ENCODE measurements at places on chromosomes 12 and 14.

DNA sequence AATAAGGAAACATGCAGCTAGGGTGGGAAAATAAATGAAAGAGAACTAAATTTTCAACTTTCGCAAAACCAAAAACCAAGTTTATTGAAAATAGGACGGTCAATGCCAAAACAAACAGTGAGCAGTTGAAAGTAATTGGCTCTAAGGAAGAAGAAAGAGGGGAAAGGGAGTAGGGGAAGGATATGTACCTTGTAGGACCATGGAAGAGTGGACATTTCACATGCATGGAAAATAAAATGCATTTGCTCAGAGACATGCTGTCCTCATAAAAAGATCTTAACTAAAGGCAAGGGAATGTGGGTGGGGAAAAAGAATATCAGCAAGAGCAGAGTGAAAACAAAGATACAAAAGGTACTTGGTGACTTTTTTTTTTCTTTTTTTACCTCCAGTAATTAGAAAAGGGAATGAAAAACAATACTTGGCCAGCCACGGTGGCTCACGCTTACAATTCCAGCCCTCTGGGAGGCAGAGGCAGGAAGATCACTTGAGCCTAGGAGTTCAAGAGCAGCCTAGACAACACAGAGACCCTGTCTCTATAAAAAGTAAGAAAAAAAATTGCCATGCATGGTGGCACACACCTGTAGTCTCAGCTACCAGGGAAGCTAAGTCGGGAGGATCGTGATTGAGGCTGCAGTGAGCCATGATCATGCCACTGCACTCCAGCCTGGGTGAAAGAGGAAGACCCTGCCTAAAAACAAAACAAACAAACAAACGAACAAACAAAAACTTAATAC lies 6.6 kb downstream of the TXNDC16 start:
- no peak for DNase-seq

DNA sequence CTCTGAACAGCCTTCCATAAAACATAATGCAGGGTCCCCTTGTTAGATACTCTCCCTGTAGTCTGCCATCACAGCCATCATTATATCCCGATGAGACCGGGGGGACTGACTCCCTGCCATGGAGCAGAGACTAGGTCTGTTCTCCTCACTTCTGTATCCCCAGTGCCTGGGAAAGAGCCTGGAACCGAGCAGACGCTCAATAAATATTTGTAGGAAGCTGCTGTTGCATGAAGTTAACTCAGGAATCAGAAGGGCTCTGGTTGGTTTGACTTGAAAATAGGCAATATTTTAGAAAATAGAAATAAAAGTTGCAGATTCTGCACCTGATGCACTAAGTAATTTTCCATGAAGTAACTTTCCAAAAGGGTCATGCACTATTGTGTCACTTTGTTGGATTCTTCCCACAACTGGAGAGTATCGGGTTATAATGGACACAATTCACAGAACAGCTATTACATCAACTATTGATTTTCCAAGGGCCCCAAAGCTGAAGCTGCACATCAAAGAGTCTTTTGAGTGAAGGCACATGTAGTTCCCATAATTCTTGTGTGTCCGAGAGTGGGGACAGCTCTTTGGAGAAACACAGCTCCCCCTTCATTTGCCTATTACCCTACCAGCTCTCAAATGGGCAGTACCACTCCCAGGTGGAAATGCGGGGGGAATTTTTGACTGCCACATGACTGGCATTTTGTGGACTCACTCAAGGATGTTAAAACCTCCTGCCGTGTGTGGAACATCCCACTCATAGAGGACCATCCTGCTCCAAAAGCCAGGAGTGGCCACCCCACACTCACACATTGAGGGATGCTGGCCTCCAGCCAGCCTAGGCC lies 18.8 kb downstream of the CLMN start:
- DNase-seq: no peak

DNA sequence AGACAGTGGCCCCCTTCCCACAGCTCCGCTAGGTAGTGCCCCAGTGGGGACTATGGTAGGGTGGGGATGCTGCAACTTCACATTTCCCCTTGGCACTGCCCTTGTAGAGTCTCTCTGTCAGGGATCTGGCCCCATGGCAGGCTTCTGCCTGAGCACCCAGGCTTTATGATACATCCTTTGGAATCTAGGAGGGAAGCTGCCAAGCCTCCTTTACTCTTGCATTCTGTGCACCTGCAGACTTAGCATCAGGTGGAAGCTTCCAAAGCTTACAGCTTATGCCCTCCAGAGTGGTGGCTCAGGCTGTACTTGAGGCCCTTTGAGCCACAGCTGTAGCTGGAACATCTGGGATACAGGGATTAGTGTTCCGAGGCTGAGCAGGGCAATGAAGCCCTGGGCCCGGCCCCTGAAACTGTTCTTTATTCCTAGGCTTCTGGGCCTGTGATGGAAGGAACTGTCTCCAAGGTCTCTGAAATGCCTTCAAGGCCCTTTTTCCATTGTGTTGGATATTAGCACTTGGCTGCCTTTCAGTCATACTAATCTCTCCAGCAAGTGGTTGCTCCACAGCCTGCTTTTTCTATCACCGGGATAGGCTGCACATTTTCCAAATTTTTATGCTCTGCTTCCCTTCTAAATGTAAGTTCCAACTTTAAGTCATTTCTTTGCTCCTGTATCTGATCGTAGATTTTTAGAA lies 22.2 kb upstream of the OR6J1 start:
- no peak for DNase-seq

DNA sequence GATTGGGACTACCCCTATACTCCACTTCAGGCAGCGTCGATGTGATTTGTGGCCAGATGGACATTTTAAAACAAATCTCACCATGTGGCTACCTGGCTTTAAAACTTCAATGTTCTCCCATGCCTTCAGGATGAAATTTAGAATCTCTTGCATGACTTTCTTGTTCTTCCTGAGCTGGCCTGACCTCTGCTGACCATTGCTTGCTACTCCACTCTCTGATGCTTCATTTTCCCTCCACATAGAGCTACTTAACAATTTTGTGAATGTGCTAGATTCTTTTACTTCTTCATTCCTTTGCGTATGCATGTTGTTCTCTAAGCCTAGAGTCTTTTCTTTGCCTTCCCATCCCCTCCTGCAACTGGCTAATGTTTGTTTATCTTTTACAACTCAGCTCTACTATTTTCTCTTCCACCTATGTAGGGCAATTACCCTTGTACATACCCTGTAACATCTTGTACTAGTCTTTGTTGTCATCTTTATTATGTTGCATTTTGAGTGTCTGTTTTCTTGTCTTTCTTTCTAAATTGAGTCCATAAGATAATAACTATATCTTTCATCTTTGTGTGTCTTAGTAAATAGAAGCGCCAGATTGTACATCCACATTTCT lies 41.2 kb downstream of the YLPM1 start:
- no peak for DNase-seq

- DNase-seq: no peak
These were observed 130.3 kb upstream of the EGLN3 start for GRCh38 chr14:34081101-34081575.

- DNase-seq: no peak
These were observed 44.5 kb downstream of the MAP1LC3B2 start for GRCh38 chr12:116603546-116604177.

- DNase-seq: no peak
These were observed 64.8 kb upstream of the OVCH1 start for GRCh38 chr12:29562110-29562804.

GRCh38 chr12:132668191-132669088 lies 18.7 kb downstream of the POLE start:
- no peak for DNase-seq

DNA sequence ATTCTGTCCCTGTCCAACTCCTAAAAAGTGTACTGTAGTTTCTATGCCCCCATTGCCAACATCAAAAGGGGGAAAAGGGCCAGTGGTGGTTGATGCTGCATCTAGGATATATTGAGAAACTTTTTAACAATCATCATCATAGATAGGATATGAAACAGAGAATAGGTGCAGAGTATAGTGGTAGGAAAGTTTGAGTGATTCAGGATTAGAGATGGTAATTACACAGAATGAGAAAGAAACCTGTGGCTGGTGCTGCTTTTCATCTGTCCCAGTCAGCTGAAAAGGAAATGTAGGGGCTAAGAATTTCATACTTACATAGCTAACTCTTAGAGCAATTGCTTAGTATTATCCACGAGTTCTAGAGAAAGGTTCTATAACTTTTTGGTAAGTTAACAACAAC lies 67.6 kb downstream of the GTF2A1 start:
- DNase-seq: no peak

- peak; percentile 67 for DNase-seq
These were observed 1079.4 kb downstream of the TMEM121 start for GRCh38 chr14:106605548-106606448.

- DNase-seq: no peak
These were observed 44.7 kb upstream of the GNPNAT1 start for GRCh38 chr14:52836063-52836462.

DNA sequence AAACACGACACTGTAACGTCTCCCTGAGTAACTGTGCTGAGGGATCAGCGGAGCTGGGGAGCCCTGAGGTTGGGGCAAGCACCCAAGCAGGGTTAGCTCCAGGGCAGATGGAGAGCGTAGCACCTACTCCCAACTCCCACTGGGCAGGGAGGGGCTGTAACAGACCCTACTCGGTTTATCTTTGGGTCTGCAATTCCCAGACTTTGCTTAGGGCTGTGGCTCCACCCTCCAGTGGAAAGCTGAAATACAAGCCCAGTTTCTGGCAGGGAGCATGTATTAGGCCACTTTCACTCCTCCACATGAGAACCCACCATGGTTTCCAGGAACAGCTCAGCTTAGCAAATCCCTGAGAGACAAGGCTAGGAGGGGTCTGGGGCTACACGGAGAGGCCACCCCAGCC lies 17.3 kb upstream of the TC2N start:
- no peak for DNase-seq

- DNase-seq: no peak
These were observed 34.9 kb downstream of the AEBP2 start for GRCh38 chr12:19474147-19474546.

DNA sequence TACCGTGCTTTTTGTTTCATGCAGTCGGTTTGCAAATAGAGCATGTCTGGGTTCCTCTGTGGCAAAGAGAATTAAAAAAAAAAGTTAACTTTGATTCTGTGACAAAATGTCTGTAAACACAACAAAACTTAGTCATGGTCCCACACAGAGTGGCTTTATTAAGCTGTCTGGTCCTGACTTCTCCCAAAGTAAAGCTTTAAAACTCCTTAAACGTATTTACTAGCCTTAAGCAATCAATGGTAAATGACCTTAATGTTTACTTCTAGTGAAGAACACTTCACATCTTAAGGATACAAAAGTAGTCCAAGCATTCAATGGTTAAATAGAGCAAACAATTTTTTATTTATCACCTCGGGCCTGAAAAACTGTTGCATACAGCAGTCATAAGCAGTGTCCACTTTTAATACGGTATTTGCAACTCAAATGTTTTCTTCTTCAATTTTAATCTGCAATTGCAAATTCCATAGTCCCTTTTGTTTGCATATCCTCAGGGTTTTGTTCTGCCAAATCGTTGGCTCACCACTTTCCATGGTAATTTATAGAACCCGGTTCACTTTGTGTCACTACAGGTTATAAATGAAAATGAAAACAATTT lies 453.0 kb upstream of the MIS18BP1 start:
- DNase-seq: no peak

DNA sequence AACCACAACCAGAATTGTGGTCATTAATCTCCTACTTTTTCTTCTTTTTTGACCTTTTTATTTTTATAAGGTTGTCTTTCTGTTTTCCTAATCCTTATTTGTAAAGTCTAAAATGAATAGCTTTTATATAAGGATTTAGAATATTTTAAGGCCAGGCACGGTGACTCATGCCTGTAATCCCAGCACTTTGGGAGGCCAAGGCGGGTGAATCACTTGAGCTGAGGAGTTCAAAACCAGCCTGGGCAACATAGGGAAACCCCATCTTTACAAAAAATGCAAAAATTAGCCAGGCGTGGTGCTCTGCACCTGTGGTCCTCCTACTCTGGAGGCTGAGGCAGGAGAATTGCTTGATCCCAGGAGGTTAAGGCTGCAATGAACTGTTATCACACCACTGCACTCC lies 55.1 kb downstream of the IFT81 start:
- DNase-seq: no peak

GRCh38 chr12:3911409-3911808 lies 38.2 kb upstream of the PARP11 start:
- no peak for DNase-seq

- no peak for DNase-seq
These were observed 356.3 kb downstream of the VRK1 start for GRCh38 chr14:97153527-97153926.

- no peak for DNase-seq
These were observed 536.7 kb downstream of the FLRT2 start for GRCh38 chr14:86066651-86067050.

- DNase-seq: no peak
These were observed 22.5 kb downstream of the RECQL start for GRCh38 chr12:21478756-21479455.

GRCh38 chr14:92556255-92556741 lies 42.7 kb downstream of the RIN3 start:
- no peak for DNase-seq

DNA sequence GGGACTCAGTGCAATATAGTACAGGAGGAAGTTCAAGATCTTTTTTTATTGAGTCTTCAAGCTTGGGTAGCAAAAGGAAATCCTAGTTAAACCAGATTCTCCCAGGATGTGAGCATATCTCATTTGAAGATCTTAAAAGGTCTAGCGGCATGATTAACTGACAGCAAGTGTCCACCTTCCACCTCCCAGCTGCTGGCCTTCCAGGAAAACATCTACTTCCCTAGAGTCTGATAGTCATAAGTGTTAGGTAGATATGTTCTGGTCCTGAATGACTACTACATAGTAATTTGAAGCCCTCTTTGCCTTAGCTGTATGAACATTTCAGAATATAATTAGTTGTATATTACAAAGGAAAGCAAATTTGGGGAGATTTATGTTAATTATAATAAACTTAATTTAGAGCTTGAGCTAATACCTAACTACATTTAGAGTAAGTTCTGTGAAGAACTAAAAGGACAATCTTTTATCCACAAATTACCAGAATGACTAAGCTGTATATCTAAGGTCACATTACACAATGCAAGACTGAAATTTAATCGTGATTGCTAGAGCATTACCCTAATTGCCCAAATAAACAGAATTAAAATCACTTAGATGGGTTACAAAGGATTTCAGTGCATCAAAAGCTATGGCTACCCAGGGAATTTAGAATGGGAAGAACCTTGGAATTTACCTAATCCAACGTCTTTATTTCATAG lies 9.9 kb downstream of the LGR5 start:
- no peak for DNase-seq

GRCh38 chr14:39113685-39114072 lies 444 bp upstream of the GEMIN2 start:
- DNase-seq: no peak

DNA sequence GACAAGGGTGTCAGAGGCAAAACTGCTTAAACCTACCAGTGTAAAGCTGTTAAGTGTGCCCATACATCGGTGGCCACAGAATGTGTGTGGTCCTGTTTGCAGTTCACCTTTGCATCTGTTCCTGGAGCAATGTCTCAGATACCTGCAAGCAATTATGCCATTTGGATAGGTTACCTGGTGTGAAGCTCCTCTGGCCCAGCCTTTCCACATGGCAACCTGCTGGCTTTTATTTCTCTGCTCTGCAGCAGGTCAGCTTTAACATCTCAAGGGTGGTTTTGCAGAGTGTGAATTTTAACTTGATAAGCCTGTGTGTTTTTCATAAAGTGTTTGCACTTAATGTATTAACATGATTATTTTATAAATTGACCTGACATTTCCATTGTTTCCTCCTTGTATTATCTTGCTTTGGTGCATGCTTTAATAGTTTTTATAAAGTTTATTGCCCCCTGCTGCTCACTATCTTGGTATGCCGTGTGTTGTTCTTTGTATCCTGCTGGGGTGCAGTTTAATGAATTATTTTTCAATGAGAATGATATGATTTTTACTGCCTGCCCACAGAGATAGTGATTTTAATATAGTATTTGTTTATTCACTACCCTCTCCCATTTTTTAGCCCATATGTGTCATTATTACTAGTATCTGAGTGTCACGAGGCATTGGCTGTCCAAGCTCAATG lies 403.8 kb downstream of the NPAS3 start:
- no peak for DNase-seq

Data from activated T-helper 1 cell treated with Interleukin-2 at 50 U/mL for 16 hours (primary cell).